ENCODE measurements at places on chromosomes 6 and 20.

DNA sequence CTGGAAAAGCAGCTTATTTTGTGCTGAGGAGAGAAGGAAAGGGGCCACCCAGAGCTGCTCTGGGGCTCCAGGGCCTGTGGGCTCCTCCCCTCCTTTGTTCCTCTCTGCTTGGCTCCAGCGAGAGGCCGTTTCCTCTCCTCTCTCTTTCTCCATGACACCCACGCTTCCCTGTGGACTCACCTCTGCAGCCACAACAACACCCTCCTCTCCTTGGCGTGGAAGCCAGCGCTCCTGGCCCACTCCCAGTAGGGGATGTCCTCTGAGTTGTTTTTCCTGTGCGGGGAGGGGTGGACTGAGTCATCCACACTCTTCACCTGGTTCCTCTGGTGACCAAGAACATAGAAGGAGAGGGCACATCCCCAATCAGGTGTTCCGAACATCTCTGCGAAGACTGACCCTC, 4.9 kb upstream of the CDSN start:
- DNase-seq, result no peak

DNA sequence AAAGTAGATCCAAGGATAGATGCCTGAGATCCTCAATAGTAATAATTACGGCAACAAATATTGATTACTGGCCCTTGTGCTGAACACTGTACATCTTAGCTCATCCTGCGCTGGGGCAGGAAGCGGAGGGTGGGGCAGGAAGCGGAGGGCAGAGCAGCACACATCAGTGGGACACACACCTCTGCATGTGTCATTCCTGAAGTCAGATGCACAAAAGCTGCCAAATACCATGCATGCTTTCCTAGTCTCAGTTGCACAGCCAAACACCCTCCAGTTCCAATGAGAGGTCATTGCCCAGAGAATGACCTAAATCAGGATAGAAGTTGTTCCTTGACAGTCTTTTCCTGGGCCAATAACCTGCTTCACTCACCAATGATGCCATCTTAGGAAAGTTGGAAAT, 74.4 kb upstream of the FOXC1 start:
- DNase-seq, result no peak

DNA sequence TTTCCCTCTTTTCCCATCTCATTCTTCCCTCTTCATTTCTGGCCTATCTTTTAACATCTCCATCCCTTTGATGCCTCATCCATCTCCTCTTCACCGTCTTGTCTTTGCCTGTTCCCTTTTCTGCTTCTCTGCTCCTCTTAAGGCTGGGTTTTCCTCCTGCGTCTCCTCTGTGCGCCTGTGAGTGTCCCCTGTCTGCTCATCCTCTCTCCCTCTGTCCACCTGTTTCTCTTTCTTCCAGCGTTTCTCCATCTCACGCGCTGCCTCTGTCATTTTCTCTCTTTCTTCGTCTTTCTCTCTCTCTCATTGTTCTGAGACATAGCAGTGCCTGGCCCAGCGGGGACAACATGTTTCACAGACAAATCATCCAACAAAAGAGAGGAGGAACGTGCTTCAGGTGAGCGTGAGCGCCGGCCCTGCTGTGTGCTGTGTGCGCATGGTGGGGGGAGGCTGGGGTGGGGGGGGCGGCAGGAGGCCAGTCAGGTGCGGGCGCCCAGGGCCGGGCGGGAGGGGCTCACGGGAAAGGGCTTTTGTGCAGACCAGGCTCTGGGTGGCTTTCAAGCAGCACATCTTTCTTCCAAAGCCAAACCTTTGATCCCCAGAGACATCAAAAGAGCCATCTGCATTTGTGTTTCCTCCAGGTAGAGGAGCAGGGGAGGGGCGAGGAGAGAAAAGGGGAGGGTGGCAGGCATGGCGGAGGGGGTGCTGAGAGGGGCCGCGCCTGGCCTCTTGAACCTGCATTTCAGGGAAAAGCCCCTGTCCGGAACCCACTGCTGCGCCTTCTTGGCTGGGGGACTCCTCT, 121.3 kb downstream of the VEGFA start:
- DNase-seq, result no peak

GRCh38 chr20:60092729-60093128, 134.5 kb downstream of the CDH26 start:
- DNase-seq, result no peak

GRCh38 chr6:38192487-38192886, 373.0 kb downstream of the ZFAND3 start:
- no peak for DNase-seq

- DNase-seq, result no peak
Measured at GRCh38 chr6:38064431-38064830, 244.9 kb downstream of the ZFAND3 start.

DNA sequence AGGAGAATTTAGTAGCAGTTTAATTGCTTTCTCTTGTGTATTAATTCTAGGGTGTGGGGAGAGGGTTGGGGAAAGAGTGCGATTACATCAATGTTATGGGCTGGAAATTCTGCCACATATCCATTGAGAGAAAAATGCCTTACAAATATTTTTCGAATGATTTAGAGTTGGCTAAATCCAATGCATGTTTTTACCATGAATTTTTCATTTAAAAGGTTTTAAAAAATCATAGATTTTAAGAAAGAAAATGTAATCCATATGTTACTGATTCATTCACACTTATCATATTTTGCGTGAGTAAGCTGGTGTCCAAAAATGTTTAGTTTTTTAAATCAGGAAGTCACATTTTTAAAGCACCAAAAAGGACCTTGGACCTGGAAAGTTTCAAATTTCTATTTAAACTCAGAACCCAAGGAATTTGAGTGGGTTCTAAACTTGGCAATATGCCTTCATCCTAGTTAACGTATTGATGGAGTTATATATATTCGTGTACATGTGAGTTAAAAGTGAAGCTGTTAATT, 627.4 kb upstream of the CITED2 start:
- no peak for DNase-seq

- no peak for DNase-seq
Measured at GRCh38 chr20:16947479-16947878, 199.3 kb downstream of the OTOR start.

DNA sequence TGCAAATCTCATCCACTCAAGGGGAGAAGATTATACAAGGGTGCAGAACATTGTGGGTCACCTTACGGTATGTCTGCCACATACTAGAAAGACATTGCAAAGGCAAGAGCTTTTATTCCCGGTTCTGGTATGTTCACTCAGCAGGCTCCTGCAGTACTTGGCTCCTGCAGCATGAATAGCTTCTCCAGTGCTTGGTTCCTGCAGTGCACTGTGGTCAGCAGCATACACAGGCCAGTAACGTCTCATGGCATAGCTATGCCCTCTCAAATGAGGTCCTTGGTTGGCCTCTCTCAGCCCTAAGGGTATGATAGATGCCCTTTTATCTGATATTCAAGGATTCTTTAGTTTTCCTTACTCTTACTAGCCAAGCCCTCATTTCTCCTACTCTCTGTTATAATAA, 12.6 kb downstream of the TCP11 start:
- no peak for DNase-seq

DNA sequence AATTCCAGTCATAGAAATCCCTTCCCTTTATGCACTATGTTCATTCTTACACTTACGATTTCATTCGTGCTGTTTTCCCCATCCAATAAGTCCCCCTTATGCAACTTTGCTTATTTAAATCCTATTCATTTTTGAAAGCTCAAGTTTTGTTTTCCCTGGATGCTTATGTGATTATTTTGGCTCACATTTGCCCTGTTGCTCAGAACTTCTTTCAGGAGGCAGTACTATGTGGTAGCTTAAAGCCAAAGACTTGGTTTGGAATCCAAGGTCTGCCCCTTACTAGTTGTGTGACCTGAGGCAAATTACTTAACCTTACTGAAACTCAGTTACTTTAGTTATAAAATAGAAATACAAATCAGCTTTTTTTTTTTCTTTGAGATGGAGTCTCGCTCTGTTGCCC, 59.6 kb downstream of the MOXD1 start:
- DNase-seq, result no peak

- DNase-seq, result no peak
Measured at GRCh38 chr6:11129908-11130565, 18.5 kb upstream of the ERVFRD-1 start.

GRCh38 chr6:9308284-9308683, 872.9 kb upstream of the SLC35B3 start:
- DNase-seq, result no peak

GRCh38 chr6:44339301-44339700, 3.1 kb upstream of the SPATS1 start:
- no peak for DNase-seq

DNA sequence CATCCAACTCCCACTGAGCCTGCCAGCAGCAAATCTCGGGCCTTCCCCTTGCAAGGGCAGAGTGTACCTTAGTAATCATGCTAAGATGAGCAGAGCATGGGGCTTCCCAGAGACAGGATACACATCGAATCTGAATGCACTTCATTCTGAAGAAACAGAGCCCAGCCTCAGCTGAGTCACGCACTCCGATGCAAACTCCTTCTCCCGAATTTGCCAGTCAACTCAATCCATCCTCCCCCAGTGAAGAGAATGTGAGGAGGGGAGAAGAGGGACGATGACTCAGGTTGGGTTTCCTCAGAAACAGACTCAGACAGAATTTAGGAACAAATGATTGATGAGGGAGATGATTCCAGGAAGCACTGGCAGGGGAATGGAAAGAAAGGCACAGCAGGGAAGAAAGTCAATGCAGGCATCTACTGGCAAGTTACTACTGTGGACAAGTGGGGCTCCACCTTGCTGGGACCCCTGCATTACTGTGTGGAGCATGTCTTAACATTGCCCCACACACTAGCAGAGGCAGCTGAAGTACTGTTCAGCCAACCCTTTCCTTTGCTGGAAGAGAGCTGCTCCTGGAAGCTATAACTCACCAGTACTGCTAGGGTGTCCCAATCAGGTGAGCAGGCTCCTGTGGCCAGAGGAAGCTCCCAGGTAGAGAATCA, 251.6 kb downstream of the ADGB start:
- no peak for DNase-seq

GRCh38 chr6:55023230-55023629, 151.1 kb upstream of the HCRTR2 start:
- no peak for DNase-seq

- DNase-seq, result no peak
Measured at GRCh38 chr6:3031857-3032640, 32.4 kb downstream of the NQO2 start.

DNA sequence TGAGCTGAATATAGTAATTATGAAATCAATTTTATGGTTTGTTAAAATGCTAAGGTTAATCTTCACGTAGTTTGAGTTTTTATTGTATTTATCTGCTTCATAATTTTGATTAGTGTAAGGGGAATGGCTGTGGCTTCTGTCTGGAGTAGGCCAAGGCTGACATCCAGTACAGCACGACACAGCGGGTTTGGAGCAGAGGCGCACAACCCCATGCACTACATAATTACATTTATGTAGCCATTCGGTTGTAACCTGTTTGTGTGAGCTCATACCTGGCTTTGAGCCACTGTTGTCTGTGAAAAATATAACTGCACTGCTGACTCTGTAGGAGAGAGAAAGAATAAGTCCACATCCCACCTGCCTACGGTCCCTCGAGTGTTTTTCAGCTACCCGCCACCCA, 615.5 kb downstream of the EYS start:
- no peak for DNase-seq

- DNase-seq, result no peak
Measured at GRCh38 chr6:5673019-5673790, 333.5 kb downstream of the NRN1 start.

GRCh38 chr20:62219992-62220665, at the start of gene HRH3:
Gene HRH3 (minus strand): TSS chr20:62220278. CDS start chr20:62219970, 308 bp downstream.
- DNase-seq, result no peak

DNA sequence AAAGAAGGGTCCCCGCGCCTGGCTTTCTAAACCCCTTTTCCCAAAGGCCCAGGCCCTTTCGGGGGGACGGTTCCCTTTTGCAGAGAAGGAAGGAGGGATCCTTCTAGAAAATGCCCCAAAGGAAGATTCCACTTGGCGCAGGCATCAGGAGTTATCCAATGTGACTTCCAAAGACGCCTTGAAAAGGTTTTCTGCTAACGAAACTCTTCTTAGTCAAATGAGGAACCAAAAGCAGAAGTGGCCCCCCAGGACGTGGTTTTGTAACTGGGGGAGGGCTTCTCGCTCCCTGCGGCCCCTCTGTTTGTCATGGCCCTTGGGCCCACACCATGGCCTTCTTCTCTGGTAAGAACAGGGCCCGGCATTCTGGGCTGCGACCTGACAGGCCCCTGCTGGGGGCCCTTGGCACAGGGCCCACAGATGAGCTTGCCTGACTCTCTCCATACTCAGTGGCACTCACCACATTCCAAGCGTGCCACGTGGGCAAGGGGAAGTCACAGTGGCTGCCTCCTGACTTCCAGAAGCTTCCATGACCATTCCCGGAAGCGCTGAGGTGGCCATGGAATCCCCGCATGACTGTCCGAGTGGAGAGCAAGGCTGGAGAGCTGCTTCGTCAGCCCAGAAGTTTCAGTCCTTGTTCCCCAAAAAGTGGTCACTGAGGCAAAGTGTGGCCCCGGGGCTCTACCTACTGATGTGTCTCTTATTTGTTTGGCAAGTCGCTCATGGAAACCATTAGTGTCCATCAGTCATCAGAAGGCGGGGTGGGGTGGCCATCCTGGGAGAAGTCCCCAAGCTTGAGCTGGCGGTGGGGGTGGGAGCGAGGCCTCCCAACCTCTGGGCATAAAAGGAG, 834 bp upstream of the CTSZ start:
- DNase-seq, result no peak

DNA sequence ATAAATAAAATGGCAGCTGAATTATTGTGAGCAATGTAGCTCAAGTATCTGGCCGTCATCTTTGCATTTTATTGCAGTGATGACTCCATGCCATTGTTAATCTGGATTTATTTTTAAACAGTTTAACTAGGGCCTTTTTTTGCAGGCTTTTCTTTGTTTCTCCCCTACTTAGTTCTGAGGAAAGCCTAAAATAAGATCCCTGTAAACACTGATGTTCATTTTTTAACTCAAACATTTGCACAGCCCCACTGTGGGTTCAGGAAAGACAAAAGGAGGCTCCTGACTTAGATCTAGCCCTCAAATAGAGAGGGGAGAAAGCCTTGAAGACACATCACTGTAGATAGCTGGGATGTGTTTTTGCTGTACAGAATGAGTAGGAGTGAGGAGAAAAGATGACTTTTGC, 69.2 kb downstream of the PLEKHG1 start:
- no peak for DNase-seq

- no peak for DNase-seq
Measured at GRCh38 chr6:95309545-95309944, 267.8 kb upstream of the MANEA start.

- DNase-seq, result no peak
Measured at GRCh38 chr6:158381214-158381613, 68.9 kb downstream of the TULP4 start.

DNA sequence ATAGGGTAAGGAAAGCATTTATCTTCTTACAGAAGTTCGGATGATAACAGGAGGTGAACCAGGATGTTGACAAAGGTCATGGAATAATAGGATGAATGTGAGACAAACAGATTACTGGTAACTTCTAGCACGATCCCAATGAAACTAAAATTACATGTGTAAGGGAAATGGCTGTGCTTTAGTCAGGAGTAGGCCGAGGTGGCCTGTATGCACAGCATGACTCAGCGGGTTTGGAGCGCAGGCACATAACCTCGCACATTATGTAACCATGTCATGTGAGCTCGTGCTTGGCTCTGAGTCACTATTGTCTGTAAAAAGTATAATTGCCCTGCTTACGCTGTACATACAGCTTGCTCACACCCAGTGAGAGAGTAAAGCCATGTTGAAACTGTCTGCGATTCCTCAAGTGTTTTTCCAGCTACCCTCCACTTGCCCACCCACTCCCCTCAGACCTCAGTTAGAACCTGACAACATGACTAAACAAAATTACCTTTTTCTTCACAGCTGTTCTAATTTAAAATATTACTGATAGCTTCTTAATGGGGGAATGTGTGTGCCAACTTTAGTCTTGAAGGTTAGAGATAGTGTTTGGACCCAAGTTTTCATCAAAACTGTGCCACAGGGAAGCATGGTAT, 8.2 kb downstream of the CYB5R4 start:
- no peak for DNase-seq
